LHCN-M2 (cell line): ENCODE measurements at places on chromosomes 4 and X. TPM values are rescaled to one million over a fixed set of nuclear protein-coding genes. Genes with fewer than 3 reads are reported as not detected.

DNA sequence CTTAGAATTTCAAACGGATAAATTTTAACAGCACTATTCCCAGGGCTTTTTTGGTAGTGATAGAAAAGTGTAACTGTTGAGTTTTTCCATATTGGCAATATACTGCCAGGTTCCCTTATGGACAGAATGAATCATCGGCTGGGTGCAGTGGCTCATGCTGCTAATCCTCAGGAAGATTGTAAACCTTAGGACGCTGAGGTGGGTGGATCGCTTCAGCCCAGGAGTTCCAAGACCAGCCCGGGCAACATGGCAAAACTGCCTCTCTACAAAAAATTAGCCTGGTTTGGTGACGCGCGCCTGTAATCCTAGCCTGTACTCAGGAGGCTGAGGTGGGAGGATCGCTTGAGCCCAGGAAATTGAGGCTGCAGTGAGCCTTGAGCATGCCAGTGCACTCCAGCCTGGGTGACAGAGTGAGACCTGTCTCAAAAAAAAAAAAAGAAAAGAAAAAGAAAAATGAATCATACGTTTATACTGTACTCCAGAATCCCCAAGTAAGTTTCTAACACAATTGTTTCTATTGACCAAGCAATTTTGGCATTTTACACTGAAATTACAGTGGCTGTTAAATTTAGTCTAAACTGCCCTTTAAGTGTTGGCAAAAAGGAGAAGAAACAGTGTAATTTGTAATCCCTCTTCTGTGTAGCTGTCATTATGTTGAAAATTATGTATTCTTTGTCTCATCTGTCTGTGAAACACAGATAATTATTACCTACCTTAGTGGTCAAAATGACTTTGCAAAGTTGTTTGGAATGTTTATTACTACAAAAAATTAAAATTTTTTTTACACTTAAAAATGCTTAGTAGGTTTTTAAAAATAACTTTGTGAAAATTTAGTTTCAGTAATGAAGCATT lies 1.8 kb downstream of the SLC30A9 start:
- no peak for DNase-seq

GRCh38 chrX:132271311-132271778 lies 52.1 kb upstream of the RAP2C start:
- no peak for DNase-seq

DNA sequence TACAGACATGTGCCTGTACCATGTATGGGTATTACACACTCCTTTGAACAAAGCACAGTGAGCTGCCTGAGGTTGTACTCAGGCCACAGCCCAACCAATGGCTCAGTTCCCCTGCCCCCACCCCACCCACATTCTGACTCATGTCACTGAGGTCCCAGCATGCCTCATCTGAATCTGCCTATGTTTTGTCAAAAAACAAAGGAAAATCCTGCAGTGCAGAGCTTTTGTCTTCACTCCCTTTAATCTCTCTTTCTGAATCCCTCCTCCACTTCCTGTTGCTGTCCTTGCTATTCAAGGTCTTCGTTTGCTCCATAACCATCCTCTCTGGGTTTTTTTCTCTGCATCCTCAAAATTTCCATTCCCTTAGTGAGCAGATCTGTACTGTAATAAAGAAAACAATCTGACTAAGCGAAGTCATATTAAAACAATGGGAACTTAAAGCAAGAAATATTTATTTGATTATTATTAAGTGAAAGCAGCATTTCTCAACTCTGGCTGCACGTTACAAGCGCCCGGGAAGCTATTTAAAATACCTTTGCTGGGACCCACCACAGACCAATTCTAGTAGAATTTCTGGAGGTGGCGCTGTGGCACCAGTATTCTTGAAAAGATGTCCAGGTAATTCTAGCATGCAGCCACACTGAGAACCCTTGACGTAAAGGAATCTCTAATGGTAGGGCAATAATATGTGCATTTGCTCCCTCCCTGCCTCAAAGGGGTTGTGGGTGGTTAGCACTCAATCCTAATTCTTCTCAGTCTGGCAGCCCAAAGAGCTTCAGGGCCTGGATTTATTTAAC lies 8.7 kb downstream of the GUCY2F start:
- DNase-seq: peak; percentile 59

- DNase-seq: no peak
Measured at GRCh38 chr4:72779241-72779640, 210.2 kb upstream of the ADAMTS3 start.

DNA sequence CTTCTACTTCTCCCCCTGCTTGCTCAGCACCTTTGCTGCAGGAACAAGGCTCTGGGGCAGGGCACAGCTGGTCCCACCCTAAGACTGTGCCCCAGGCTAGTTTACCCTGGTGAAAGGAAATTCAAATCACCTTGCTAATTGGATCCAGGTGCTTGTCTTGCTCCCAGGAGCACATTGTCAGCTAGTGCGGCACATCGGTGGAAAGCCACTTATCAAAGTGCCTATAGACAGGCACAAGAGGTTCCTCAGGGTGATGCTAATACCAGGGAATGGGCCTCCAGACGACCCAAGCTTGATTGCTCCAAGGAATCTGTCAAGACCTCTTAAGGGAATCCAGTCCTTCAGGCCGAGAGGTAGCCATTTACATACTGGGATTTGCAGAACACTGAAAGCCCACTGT lies 64.5 kb upstream of the PRPS1 start:
- no peak for DNase-seq

- DNase-seq: no peak
Measured at GRCh38 chrX:109782994-109783700, 50.1 kb upstream of the ACSL4 start.

- no peak for DNase-seq
Measured at GRCh38 chr4:140675599-140676231, 80.5 kb downstream of the TBC1D9 start.

DNA sequence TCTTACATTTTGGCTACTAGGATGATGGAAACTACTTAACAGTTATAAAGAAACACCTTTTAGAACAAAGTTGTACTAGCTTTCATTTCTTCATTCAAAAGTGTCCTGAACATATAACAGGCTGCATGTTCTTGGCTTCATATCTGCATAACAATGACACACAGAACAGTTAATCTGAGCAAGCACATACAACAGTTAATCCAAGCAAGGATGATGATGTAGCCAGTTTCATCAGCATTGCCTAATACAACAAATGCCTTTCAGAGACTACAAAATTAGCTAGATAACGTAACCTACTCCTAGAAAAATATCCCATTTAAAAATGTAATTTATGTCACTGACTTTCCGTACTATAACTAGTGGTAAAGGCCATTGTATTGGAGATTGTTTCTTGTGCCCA lies 182.1 kb downstream of the SCFD2 start:
- DNase-seq: no peak

- DNase-seq: no peak
Measured at GRCh38 chrX:76155786-76156185, 17.1 kb upstream of the PBDC1 start.

Gene OTOP1
- not detected in 2 replicates for total RNA-seq

Gene PPP4R3C
- not detected in 2 replicates for total RNA-seq
